Forelimb muscle (tissue), 1 donor: ENCODE measurements at places on chromosomes 2 and 18. TPM values are rescaled to one million over a fixed set of nuclear protein-coding genes. Genes with fewer than 3 reads are reported as not detected.

- no peak for DNase-seq
Measured at GRCh38 chr2:218814540-218815243, 16.9 kb downstream of the PRKAG3 start.

IHH gene
- polyA plus RNA-seq, result not detected

IL18R1 gene
- 0.57 TPM for polyA plus RNA-seq

C1GALT1C1L gene
- polyA plus RNA-seq, result 1.0 TPM

GRCh38 chr2:178863856-178864620, 56.8 kb upstream of the TTN start:
- DNase-seq, result no peak

GPAT2 gene
- 5.6 TPM for polyA plus RNA-seq

GRCh38 chr2:64283641-64284361, 139.6 kb upstream of the PELI1 start:
- no peak for DNase-seq

DNA sequence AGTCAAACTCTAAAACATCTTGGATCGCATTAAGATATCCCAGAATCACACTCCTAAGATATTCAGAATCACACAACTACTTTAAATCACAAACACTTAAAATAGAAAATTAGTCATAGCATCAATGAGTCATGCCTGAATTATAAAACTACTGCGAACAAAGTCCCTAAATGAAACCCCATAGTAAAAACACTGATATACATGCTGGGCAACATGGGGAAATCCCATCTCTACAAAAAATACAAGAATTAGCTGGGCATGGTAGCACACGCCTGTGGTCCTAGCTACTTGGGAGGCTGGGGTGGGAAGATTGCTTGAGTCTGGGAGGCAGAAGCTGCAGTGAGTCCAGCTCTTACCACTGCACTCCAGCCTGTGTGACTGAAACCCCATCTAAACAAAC, 101.7 kb downstream of the COBLL1 start:
- no peak for DNase-seq

ERFE gene
- polyA plus RNA-seq, result 11.2 TPM

- DNase-seq, result no peak
Measured at GRCh38 chr2:69975136-69975852, 13.9 kb upstream of the ASPRV1 start.

DNA sequence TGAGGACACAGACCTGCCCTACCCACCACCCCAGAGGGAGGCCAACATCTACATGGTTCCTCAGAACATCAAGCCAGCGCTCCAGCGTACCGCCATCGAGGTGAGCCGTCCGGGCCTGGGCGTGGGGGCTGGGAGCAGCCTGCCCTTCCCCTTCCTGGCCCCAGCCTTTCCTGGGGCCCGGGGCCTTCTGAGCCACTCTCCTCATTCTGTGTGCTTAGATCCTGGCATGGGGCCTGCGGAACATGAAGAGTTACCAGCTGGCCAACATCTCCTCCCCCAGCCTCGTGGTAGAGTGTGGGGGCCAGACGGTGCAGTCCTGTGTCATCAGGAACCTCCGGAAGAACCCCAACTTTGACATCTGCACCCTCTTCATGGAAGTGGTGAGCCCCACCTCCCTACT, 157.9 kb downstream of the DYSF start:
- no peak for DNase-seq

DNA sequence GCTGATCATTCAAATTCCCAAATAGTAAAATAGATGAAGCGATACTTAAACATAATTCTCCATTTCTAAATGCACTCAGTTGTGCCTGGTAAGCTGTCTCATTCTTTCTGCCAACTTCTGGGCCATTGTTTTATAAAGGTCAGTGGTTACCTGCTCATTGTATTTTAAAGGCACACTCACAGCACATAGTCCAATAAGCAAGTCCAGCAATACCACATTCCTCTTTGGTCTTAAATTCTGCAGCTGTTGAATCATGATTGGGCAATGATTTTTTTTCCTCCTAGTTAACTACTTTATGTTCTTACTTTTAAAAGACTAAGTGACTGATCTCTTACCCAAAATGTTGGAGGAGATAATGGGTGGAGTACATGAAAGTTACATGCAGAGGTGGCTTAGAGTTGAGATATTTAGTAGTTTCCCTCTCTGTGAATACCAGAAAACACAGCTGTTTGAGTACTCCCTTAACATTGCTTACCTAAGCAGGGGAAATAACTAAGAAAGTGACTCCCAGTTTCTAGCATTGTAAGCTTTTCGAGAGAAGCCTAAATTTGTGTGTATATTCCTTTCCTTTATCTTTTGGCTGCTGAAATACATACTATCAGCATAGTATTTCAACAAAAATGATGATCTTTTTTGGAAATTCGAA, 220.7 kb downstream of the CAMKMT start:
- no peak for DNase-seq

AKAIN1 gene
- polyA plus RNA-seq, result not detected

DNA sequence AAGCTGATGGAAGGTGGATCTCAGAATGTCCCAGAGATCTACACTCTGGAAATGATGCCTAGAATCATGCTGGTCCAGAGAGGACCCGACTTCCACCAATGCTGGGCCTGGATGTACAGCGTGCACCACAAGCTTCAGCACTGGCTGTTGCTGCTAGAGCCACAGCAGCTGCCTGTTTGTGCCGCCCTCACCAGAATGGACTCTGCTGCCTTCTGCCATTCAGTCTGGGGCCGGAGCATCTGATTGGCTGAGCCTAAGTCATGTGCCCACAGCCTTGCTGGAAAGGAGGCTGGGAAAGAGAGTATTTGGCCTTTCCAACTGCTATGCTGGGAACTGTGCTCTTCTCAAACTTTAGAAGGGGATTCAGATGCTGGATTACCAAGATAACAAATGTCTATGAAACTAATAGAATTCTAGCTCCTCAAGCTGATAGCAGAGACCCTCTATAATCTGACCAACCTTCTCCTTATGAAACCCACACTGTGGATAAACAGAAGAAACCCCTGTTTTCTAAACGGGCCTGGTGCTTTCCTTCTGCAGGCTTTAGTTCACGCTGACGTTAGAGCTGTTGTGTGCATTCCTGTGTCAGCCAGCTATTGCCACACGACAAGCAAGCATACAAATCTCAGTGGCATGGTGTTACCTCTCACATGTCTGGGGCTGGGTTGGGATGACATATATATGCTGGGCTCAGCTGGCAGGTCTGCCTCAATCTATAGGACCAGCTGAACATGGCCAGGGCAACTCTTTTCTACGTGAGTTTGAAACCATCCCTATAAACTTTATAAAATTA, 4.1 kb upstream of the LOXHD1 start:
- DNase-seq, result no peak
